ENCODE measurements at places on chromosomes 2 and 18. TPM values are rescaled to one million over a fixed set of nuclear protein-coding genes. Genes with fewer than 3 reads are reported as not detected.

- no peak for DNase-seq
These were observed 47.6 kb downstream of the ODC1 start for GRCh38 chr2:10400568-10400977.

GRCh38 chr2:156017341-156017885 is 315.1 kb downstream of the NR4A2 start:
- no peak for DNase-seq

DNA sequence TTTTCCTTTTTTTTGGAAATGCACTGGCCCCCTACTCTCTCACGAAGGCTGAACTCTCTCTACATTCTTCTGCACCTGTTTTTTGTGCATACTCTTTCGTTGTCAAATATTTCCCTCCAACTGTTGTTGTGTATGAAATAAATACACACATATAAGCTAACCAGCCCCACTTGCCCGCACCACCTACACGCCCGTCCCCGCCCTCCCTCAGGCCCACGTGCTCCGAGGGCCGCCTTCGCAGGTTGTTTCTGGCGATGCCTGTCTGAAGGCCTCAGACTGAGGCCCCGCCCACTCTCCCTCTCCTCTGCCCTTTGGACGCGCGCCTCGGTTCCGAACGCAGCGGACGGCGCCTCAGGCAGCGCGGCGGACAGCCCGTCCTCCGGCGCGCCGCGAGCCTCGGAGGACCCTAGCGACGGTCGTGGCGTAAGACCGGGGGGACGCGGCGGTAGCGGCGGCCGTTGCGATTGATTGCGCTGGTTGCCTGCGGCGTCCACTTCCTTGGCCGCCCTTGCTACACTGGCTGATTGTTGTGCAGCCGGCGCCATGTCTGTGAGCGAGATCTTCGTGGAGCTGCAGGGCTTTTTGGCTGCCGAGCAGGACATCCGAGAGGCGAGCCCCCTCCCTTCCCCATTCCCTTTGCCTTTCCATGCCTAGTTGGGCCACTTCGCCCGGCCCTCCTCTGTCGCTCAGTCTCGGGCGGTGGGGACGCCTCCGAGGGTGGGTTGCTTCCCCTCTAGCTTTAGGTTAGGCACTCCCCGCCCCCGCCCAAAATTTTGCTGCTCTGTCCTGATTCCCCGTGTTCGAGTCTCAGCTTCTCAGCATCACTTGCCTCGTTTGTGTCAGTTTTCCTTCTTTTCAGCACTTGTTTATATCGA is at the start of gene TSN:
TSN (plus strand) TSS at position 415 of the 875 bp plus-strand sequence; CDS start at position 544, 129 bp downstream.
- peak; percentile 96 for DNase-seq

The POU3F3 gene
- not detected for total RNA-seq

The FLACC1 gene
- 4.6 TPM for total RNA-seq

Measured in activated B cell treated with CpG ODN at 0.5 μM for 24 hours (primary cell).